ENCODE measurements at places on chromosomes 11 and 22.

DNA sequence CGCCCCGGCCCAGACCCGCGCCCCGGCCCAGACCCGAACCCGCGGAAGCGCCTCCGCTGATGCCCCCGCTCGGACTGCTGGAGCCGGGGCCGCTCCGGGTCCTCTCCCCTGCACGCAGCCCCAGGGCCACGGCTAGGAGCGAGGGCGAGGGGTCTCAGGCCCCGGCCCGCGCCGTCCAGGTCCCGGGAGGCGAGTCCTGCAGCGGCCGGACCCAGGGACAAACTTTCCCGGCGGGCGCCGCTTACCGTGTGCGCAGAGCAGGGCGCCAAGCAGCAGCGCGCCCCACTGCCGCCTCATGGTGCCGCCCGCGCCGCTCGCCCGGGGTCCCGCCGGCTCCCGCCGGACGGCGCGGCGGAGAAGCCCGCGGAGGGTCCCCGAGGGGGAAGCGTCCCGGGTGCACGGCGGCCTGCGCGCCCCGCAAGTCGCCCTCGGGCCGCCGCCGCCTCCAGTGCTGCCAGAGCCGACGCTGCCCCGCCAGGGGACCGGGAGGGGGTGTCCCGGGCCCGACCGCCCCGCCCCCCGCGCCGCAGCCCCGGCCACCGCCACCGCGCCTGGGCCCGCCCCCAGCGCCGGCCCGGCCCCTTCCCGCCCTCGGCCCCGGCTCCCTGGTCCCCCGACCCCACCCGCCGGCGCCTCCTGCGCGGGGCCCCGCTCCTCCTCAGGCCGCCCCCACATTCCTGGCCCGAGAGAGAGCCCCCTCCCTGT, at the start of gene LRP4:
Gene LRP4, minus strand, starts transcription at position 468 of the 705 bp plus-strand sequence. Its CDS starts 171 bp downstream, at position 297.
- peak; percentile 31 for DNase-seq

- DNase-seq, result no peak
Observed at GRCh38 chr11:18071098-18071705, 25.1 kb upstream of the TPH1 start.

- DNase-seq, result no peak
Observed at GRCh38 chr11:85705800-85706199, 19.8 kb upstream of the CCDC89 start.

DNA sequence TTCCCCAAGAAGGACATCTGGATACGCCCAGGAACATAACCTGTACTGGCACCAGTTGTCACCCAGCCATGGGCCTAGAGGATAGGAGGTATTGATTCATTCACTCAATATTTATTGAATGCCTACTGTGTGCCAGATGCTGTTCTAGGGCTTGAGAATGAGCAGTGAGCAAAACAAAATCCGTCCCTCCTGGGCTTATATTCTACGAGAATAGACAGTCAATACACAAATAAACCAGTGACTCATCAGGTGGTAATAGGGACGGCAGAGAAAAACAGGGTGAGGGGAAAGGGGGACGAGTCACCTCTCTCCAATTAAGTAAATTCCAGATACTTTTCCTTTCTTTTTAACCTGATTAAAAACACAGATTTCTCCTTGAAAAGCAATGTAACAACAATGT, 103.5 kb downstream of the MICAL2 start:
- DNase-seq, result no peak

DNA sequence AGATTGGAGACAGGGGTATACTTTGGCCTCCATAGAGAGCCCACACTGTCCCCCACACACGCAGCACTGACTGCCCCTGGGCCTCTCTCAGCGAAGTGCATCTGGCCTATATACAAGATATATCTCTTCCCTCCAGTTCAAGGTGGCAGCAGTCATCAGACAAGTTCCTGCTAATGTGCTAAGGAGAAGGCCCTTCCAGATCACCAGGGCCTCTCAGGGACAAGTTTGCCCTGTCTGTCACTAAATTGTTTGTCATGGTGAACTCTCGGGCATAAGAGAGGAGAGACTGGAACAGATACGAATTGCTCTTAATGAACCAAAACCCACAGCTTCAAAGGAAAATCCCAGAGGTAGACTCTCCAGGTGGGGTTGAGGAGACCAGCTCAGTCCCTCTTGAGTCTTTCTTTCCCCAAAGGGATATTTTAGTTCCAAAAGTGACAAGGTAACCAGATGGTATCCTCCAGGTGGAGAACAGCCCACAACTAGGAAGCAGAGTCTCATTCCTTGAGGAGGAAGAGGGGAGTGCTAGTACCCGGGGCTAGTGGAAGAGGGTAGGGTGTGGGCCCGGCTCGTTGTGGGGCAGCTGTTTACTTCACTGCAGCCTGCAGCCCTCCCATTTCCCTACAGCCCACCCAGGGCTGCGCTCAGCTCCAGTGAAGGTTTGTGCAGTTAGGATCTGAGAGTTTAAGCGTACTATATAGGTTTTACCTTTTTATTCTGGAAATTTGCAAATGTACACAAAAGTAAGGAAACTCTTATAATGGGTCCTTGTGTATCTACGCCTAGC, 2.2 kb upstream of the SLC35C1 start:
- DNase-seq, result no peak

GRCh38 chr11:57426929-57427726, at the start of gene SLC43A3:
SLC43A3 (minus strand) TSS chr11:57427121; CDS start chr11:57426172, 949 bp downstream.
- peak; percentile 49 for DNase-seq

DNA sequence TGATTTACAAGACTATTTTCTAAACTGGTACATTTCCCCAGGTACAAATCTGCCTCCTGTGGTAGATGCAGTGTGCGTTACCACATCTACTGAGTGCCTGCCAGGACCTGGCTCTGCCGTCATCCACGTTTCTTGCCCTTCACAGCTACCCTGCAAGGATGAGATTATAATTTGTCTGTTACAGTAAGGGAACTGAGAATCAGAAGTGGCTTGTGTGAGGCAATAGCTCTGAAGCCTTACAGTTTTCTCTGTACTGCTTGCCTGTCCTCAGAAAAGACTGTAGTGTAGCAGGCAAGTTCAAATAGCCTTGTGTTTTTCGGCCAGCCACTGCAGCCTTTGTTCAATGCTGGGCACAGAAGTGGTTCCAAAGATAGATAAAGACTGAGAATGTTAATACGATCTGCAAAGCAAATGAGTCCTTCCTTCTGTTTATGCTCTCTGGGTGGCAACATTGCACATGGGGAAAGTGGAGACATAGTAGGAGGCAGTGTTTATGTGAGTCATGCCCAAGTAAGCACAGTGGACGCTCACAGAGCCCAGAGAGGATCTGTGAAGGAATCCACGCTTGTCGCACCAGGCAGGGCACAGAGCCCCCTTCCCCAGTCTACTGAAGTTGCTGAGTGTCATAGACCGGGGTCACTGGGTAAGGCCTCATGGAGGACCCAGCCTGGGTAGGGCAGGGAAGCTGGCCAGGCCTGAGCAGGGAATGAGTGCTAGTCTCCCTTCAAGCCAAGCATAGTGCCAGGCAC, 49.1 kb downstream of the MICAL2 start:
- DNase-seq, result no peak

- DNase-seq, result no peak
Observed at GRCh38 chr11:108967571-108967970, 302.7 kb downstream of the DDX10 start.
